Astrocyte of the cerebellum (primary cell): ENCODE measurements at places on chromosomes 5 and 9.

DNA sequence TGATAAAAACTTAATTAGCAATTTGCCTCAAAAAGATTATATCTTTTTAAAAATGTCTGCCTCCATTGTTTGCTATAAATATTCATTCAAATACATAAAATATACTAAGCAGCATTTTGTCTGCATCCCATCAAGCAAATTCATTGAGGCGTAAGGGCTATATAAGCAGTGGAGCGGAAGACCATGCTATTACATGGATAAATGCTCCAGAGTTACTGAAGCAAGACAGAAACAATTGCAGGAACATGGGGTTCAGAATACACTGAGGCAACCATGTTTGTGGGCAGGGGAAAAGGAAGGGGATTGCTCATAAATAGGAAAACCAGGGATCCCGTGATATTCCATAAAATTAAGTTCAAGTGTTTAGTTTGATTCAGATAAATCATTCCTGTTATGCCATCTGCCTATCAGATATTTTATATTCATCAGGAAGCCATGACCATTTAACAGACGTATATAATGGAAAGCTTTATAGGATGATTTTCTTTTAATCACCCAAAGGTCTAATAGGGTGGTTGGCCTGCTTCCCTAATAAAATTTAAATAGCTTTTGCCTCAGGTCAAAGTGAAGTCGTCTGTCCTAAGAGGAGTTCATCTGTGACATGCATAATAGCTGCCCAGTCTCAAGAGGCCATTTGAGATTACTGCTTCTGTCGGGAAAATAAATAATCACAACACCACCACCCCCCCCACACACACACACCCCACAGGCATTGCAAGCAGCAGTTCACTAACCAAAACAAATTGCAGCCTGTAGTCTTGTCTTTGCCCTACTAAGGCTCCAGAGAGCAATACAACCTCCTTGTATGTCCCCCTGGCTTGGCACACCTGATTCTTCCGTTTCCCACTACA is 105.2 kb downstream of the RASEF start:
- DNase-seq: peak; percentile 43

DNA sequence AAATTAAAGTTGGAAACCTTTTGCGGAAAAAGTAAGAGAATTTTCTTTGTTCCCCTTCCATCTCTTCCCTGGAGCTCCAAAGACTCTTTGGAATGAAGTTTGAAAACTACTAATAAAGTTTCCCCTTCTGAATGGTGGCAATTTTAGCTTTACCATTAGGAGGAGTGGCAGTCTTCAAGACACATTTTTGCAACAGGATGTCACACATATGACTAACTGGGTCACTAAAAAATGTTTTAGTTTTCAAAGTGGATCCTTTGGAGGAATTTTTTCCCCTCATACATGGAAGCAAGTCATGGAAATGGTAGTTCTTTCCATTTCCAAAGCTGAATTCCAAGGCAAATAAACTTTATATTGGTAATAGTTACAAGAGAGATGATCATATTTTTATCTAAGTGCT is 15.6 kb downstream of the FBXO4 start:
- no peak for DNase-seq

DNA sequence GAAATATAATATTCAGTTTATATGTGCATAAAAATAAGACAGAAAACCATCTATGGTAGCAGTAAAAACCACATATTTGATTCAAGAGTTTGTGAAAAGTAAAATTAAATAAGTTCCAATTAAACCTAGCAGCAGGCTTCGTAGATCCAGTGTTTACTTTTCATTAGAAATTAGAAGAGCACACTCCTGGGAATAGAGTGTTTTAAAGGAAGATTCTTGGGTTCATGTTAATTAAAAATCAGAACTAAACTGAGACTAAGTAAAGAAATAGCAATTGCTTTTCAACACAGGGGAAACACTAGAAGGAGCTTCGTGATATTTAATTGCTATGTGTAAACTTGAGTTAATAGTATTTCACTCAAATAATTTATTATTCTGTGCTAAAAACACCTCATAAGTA is 1097.8 kb upstream of the CDH18 start:
- DNase-seq: no peak

DNA sequence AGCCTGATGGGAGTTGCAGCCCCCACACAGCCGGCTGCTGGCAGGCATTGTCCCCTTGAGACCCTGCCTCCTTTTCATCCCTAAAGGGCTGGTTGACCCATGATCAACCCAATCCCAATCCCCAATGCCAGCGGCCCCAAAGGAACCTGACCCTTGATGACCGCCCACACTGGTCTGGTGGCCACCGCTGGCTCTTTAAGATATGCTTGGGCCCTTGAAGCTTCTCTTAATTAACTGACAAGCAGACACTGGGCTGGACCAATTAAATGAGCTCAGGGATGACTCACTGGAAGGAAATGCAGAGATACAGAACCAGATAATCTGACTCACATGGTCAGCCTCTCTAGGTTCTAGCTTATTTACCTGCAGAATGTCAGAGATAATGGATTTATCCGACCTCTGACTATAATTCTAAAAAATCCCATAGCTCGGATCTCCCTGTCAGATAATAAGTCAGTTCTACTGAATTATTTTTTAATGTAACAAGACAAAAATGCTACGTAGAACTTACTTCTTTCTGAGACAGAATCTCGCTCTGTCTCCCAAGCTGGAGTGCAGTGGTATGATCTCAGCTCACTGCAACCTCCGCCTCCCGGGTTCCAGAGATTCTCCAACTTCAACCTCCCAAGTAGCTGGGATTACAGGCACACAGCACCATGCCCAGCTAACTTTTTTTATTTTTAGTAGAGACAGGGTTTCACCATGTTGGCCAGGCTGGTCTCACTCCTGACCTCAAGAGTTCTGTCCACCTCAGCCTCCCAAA is 11.1 kb upstream of the MLANA start:
- DNase-seq: peak; percentile 15

GRCh38 chr9:34566322-34566721 is 23.2 kb downstream of the CNTFR start:
- DNase-seq: no peak

- peak; percentile 81 for DNase-seq
Observed at GRCh38 chr9:134443174-134444037, 117.2 kb downstream of the RXRA start.

DNA sequence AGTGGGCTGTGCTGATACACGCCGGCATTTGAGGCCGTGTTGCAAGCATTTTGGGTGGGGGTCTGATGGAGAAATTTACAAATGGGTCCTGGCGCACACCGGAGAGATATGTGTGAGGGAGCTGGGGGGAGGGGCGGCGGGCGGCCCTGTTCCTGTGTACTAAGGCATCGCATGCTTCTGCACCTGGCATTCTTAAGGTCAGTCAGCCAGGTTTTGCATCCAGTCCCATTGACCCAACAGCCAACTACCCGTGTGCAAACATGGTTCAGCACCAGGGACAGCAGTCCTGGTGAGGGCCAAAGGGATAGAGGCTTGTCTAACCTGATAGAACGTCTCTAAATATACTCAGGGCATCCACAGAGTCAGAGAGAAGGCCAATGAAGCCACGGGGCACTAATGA is 839 bp downstream of the GABRG2 start:
- peak; percentile 6 for DNase-seq

DNA sequence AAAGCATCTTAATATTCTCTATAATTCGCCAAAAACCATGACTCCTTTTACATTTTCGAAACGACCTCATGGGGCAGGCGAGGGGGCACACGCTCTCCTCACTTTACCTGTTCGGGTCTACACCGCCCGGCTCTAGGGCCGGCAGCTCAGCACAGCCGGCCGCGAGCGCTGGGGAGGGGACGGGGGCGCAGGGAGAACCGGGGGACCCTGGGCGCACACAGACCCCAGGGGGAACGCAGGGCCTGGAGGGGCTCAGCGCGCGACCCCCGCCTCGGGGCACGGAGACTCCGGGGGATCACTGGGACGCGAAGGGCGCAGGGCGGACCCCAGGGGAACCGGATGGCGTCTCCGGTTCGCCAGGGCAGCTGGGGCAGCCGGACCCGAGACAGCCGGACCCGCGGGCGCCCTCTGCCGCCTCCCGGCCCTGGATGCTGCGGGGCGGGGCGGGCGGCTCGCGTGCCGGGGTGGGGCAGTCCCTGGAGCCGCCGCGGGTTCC is at the start of gene AHRR:
Gene AHRR, plus strand, starts transcription at position 485 of the 496 bp plus-strand sequence. CDS start 22,189 bp downstream, outside the sequence.
- no peak for DNase-seq

DNA sequence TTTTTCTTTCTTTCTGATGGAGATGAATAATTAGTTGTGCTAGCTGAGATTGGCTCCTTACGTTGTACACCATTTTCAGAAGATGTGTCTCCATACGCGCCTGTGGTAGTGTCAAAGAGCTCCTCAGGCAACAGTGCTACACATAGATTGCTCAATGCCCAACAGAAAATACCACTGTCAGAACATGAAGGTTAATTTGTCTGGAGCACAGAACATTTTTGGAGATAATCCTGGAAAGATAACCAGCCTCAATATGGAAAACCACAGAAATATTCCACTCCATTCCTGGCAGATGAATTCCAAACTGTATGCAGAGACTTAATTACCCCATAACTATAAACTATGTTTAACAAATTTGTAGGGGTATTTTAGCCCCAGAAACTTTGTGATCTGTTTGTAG is 233.6 kb downstream of the MARCHF11 start:
- DNase-seq: no peak

DNA sequence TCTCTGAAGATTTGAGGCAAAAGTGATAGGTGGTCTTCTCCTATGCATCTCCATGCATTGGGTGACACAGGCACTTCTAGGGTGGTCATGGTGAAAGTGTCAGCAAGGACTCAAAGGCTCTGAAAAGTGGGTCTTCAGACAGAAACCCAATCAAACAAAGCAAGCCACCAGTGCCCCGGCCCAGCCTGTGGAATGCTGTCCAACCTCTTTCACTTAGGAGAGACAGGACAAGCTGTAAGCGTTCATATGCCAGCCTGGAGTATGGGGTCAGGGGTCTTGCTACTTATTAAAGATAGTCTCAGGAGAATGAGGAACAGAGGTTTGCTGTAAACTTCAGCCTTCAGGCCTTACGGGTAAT is 324.5 kb downstream of the GADD45G start:
- no peak for DNase-seq

DNA sequence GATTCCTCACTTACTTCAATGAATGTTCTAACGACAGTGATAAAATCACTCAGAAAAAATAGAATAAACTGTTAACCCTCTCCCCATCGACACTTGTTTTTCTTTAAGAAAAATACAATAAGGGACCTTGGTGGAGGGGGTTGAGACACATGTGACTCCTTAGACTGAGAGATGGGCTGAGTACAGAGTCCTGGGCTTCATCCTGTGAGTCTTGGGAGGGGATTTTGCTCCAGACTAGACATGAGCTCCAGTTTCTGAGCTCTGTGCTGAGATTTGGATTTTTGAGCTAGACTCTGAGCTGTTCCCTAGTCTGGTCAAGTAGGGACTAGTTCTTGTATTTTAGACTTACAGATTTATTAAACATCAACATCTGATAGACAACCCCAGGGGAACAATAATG is 241.5 kb upstream of the MVB12B start:
- no peak for DNase-seq

- DNase-seq: no peak
Observed at GRCh38 chr5:73286896-73287295, 113.9 kb downstream of the TMEM174 start.

GRCh38 chr9:92696619-92697018 is 26.7 kb upstream of the IPPK start:
- no peak for DNase-seq

GRCh38 chr5:149012350-149012749 is 50.5 kb downstream of the SH3TC2 start:
- DNase-seq: no peak

GRCh38 chr5:6827526-6828219 is 114.4 kb downstream of the TENT4A start:
- no peak for DNase-seq

- DNase-seq: no peak
Observed at GRCh38 chr9:37938121-37938891, 34.4 kb upstream of the SLC25A51 start.

GRCh38 chr5:76331126-76331525 is 72.0 kb upstream of the IQGAP2 start:
- no peak for DNase-seq

- DNase-seq: no peak
Observed at GRCh38 chr5:72134226-72134899, 27.1 kb downstream of the MAP1B start.

DNA sequence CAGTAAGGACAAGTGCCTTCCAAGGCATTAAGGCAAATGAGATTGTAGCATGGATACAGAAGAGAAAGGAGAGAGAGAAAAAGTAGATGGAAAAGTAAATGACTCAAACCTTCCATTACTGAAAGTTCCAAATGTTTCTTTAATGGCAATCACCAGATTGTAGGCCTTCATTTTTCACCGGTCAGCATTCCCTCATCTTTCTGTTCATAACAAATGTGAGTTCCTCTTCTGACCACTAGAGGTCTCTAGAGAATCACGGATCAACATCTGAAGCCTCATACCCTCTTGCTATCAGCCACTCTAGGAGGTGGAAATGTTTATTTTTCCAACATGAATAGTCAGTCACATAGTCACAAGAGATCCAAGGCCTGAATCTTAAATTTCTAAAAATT is 73.6 kb upstream of the RPS23 start:
- DNase-seq: peak; percentile 64

DNA sequence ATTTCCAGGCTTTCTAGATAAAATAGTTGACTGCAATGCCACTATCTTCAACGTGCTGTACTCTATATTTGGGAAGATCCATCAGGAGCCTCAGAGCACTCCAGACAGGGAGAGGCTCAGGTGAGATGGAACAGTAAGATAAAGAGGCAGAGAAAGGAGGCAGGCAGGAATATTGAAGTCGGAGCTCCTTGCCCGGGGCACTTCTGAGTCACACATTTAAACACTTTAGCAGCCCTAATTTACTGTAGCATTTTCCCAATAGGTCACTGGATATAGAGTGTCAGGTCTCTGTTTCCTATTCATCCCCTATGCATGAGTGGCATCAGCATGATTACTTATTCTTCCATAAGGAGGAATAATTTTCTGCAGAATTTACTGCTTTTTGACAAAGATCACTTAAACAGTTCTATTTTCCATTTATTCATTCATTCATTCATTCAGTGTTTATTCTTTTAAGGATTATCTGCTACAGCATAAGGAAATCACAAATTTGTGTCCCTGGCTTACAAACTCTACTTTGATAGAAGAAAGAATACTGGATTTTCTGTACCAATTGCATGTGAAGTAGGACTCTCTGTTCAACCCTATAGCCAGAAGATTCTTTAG is 170.7 kb downstream of the MAPKAP1 start:
- no peak for DNase-seq

- DNase-seq: no peak
Observed at GRCh38 chr5:150559701-150560100, 51.8 kb downstream of the NDST1 start.

GRCh38 chr9:121354141-121354540 is 15.9 kb downstream of the STOM start:
- no peak for DNase-seq

- DNase-seq: no peak
Observed at GRCh38 chr9:130414081-130414731, 30.6 kb upstream of the ASS1 start.

DNA sequence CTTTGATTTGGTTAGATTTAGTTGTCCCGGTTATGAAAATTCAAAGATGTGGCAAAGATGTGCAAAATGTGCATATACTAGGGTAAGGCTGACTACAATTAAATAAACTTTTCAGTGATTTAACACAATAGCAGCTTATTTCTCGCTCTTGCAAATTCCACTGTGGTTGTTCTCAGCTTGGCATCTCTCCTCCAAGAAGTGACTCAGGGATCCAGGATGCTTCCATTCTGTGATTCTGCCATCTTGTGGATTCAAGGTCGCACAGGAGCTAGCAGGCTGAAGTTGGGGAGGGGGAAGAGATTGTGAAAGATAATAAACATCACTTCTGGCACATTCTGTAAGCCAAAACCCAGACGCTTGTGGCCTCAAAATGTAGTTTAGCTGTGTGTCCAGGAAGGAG is 60.1 kb upstream of the TGFBR1 start:
- DNase-seq: no peak
